ENCODE measurements at places on chromosomes 12 and 14.

GRCh38 chr12:53758730-53759103, 6.9 kb upstream of the CISTR start:
- DNase-seq, result no peak

GRCh38 chr12:17928708-17929366, 161.2 kb downstream of the RERGL start:
- no peak for DNase-seq

DNA sequence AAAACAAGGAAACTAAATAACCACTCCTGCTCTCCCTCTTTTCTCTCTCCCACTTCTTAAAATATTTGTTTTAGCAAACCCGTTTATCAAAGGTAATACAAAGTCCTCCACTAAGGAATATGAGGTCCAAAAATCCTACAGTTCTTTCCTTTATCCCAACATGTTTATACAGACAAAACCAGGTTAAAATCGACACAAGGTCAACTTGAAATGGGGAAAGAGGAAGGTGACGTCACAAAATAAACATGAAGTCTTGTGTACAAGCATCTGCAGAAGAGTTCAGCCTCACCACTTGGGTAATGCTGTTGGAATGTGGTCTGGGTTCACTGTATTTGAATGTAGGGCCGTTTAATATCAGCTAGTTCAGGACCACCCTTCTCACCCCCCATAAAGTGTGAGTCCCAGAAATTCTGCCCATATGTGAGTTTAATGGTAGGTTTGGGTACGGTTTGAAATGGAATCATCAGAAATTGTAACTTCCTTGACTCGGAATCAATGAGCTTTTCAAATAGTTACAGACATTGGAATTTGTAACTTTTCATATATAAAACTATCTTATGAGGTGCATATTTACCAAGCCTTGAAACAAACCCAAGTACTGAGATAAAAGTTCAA, 120.0 kb upstream of the SLC38A2 start:
- DNase-seq, result no peak

- DNase-seq, result no peak
Measured at GRCh38 chr12:105831372-105831771, 307.4 kb downstream of the NUAK1 start.

DNA sequence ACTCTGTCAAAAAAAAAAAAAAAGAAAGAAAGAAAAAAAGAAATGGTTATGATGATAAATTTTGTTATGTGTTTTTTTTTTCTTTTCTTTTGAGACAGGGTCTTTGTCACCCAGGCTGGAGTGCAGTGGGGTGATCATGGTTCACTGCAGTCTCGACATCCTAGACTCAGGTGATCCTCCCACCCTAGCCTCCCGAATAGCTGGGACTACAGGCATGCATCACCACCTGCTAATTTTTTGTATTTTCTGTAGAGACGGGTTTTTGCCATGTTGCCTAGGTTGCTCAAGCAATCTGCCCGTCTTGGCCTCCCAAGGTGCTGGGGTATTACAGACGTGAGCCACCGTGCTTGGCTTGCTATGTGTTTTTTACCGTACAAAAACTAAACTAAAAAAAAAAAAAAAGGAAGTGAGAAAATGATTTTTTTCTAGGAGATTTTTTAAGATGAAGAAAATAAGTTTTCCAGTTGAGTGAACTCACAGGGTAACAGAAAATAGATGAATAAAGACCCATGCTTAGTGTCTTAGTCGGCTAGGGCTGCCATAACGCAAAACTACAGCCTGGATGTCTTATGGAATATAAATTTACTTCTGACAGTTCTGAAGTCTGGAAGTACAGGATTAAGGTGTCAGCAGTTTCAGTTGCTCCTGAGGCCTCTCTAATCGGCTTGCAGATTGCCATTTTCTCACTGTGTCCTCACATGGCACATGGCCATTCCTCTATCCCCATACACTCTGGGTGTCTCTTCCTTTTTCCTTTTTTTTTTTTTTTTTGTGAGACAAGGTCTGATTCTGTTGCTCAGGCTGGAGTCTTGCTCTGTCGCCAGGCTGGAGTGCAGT, 13.2 kb upstream of the APOF start:
- DNase-seq, result no peak
